ENCODE measurements at places on chromosomes 11 and 22. TPM values are rescaled to one million over a fixed set of nuclear protein-coding genes. Genes with fewer than 3 reads are reported as not detected.
A peak's percentile ranks its signal among the peaks of the same experiment; 100 is the strongest.

DNA sequence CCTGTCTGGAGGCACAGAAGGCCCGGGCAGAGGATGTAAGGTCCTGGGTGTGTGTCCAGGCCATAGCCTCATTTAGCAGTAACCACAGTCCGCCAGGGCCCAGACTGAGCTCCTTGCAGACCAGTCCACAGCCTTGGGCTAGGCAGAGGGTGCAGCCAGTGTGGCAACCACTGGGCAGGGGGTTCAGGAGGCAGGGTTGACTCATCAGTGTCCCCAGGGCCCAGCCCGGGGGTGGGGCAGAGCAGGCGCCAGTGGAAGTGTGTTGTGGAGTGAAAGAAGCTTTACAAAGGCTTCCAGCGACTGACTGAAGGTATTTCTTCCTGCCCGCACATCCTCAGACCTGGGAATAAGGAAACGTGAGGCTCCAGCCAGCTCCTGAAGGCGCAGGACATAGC lies 27.7 kb upstream of the WNT11 start:
- peak; percentile 76 for DNase-seq

DYNC2H1 gene
- total RNA-seq: 3.9 TPM

SCN3B gene
- total RNA-seq: not detected

GRCh38 chr22:18064636-18065035 lies 13.2 kb upstream of the PEX26 start:
- no peak for DNase-seq

TRPM5 gene
- total RNA-seq: 1.7 TPM

GRCh38 chr11:66045177-66045639 lies 3.8 kb downstream of the GAL3ST3 start:
- DNase-seq: peak; percentile 85

DNA sequence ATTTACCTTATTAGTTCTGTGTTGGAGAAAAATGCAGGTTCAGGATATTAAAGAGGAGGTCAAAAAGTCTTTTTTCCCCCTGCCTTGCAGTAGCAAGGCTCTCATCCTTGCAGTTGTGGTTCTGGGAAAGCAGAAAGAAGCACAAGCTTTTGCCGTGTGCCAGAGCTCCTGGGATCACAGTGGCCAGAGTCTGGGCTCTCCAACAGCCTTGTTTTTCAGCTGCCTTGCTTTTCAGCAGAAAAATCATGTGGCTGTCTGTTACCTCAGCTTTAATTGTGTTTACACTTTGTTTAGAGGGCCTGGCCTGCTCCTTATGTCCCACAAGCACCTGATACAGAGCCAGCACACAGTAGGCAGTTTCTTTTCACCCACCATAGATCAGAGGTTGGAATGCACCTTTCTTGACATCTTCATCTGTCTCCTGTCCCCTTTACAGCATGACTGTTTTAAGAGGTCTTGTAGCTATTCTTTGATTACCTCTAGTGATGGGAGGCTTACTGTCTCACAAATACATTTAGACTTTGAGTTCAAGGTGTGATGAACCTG lies 67.5 kb downstream of the TEAD1 start:
- DNase-seq: no peak

GRCh38 chr11:99368583-99368982 lies 347.8 kb downstream of the CNTN5 start:
- DNase-seq: no peak

DNA sequence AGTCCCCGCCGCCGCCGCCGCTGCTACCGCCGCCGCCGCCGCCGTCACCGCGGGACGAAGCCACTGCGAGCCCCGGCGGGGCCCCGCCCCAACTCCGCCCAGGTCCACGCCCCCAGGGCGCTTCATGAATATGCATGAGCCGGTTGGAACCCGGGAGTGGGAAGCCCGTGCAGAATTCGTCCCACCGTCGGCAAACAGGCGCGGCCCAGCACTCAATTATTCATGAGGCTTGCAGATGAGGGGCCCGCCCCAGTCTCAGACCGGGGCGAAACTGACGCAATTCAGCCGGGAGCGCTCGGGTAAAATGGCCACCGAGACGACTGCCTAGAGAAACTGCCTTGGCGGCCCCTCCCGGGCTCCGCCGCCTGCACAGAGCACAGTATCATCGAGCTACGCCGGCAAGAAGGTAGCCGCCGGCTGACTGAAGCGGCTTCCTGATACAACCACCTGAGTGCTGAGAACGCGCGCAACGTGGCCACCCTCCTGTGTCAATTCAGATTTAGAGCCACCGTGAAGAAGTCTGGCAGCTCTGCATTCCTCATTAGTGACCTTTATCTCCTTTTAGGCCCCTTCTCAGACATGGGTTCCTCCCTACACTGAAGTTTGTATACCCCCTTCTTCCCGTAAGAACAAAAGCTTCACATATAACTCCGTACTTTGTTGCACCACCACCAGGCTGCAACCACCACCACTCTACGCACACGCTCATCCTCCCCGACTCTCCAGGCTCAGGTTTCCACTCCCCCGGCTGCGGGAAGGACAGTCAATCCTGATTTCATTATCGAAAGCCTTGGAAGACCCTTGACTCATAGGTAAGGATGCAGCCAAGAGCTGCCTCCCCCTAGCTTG lies at the start of gene TNKS1BP1:
TNKS1BP1 (minus strand) TSS at position 67 of the 849 bp plus-strand sequence. CDS start 3,067 bp downstream, outside the sequence.
- peak; percentile 98 for DNase-seq

DNA sequence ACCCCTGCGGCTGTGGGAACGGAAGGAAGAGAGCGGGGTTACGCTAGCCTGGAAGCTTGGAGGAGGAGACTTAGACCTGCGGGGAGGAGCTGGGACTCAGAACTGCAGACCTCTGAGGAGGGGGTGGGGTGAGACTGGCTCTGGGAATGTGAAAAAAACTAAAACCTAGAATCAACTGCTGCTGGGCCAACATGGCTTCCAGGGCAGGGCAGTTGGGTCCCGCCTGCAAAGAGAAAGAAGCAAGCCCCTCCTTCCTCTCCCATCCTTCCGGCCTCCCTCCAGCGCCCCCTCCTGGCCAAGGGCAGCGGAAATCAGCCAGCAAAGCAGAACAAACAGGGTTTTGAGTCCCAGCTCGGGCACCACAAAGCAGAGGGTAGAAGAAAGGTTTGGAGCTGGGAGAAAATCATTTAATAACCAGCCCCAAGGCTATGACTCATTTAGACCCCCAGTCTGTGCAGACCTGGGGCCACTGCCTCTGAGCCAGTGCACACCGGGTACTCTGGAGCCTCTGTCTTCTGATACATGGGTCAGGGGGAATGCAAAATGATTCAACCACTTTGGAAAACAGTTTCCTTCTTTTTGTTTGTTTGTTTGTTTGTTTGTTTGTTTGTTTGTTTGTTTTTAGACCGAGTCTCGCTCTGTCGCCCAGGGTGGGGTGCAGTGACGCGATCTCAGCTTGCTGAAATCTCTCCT lies 7.3 kb upstream of the NCF4 start:
- peak; percentile 45 for DNase-seq

OR10D3 gene
- not detected for total RNA-seq

GRCh38 chr11:93849201-93849600 lies 1.2 kb downstream of the VSTM5 start:
- DNase-seq: no peak

NUMA1 gene
- total RNA-seq: 214 TPM

- DNase-seq: peak; percentile 70
Measured at GRCh38 chr11:74566146-74566960, 26.0 kb upstream of the POLD3 start.

SLC43A3 gene
- not detected for total RNA-seq

DNA sequence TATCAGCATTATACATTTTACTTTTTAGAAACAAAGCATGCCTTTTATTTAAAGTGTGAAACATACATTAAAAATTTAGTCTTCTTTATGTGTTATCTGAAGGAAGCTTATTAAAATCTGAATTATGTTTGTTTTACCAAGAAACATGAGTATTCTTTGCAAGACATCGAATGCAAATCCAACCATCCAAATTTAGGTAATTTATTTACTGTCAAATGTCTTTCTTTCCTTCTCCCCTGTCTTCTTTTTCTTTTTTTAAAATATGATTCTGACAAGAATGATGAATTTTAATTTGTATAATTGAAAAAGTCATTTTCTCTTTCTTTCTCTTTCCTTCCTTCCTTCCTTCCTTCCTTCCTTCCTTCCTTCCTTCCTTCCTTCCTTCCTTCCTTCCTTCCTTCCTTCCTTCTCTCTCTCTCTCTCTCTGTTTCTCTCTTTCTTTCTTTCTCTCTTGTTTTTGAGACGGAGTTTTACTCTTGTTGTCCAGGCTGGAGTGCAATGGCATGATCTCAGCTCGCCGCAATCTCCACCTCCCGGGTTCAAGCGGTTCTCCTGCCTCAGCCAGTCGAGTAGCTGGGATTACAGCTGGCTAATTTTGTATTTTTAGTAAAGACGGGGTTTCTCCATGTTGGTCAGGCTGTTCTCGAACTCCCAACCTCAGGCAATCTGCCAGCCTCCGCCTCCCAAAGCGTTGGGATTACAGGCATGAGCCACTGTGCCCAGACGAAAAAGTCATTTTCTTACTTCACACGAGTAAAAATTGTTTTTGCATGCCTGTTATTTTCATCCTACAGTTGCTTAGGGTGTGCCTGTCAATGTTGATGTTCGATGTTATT lies 157.5 kb downstream of the TMEM135 start:
- DNase-seq: no peak

OR51E1 gene
- 0.41 TPM for total RNA-seq

- DNase-seq: no peak
Measured at GRCh38 chr11:14529321-14529720, 9.1 kb upstream of the PSMA1 start.

BLID gene
- not detected for total RNA-seq

- no peak for DNase-seq
Measured at GRCh38 chr11:64643920-64644646, 53.1 kb downstream of the SLC22A12 start.

DNA sequence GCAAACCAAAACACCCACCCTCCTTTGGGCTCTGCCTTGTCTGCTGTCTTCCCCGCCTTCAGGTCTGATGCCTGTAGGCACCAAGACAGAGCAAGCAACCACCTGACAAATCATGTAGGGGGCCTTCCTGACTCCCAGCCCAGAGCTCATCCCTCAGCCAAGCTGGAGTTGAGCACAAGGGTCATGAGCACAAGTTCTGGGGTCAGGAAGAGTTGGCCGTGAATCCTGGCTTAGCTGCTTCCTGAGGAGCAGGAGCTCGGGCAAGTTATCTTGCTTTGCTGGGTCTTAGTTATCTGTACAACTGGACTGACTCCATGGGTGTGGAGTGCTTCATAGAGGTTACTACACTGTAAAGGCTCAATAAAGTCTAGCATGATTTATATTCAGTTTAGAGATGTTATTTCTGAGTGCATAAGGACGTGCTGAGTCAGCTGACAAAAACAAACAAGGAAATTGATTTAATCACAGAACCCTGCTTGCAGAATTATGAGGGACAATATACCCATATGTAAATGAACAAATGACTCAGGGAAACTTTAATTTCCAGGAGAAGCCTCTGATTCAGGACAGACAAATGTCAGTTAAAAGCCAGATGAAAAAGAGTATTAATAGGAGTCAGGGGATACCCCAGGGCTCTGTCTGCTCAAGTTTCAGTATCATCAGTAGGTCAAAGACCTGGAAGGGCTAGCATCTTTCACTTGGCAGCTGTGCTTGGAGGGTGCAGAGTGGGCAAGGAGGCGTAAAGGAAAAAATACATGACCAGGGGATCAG lies 15.0 kb upstream of the APOA1 start:
- DNase-seq: peak; percentile 69

DNA sequence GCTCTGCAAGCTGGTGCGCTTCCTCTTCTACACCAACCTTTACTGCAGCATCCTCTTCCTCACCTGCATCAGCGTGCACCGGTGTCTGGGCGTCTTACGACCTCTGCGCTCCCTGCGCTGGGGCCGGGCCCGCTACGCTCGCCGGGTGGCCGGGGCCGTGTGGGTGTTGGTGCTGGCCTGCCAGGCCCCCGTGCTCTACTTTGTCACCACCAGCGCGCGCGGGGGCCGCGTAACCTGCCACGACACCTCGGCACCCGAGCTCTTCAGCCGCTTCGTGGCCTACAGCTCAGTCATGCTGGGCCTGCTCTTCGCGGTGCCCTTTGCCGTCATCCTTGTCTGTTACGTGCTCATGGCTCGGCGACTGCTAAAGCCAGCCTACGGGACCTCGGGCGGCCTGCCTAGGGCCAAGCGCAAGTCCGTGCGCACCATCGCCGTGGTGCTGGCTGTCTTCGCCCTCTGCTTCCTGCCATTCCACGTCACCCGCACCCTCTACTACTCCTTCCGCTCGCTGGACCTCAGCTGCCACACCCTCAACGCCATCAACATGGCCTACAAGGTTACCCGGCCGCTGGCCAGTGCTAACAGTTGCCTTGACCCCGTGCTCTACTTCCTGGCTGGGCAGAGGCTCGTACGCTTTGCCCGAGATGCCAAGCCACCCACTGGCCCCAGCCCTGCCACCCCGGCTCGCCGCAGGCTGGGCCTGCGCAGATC lies 16.5 kb downstream of the P2RY2 start:
- no peak for DNase-seq

P4HA3 gene
- not detected for total RNA-seq

IL18 gene
- 1.8 TPM for total RNA-seq

DNA sequence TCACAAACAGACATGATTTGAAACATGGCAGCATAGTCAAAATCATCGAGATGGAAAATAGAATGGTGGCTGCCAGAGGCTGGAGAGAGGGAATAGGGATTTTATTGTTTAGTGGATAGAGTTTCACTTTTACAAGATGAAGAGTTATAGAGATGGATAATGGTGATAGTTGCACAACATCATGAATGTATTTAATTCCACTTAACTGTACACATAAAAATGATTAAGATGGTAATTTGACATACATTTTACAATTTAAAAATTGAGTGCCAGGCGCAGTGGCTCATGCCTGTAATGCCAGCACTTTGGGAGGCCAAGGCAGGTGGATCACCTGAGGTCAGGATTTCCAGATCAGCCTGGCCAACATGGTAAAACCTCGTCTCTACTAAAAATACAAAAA lies 21.2 kb downstream of the TTC28 start:
- DNase-seq: no peak

DNA sequence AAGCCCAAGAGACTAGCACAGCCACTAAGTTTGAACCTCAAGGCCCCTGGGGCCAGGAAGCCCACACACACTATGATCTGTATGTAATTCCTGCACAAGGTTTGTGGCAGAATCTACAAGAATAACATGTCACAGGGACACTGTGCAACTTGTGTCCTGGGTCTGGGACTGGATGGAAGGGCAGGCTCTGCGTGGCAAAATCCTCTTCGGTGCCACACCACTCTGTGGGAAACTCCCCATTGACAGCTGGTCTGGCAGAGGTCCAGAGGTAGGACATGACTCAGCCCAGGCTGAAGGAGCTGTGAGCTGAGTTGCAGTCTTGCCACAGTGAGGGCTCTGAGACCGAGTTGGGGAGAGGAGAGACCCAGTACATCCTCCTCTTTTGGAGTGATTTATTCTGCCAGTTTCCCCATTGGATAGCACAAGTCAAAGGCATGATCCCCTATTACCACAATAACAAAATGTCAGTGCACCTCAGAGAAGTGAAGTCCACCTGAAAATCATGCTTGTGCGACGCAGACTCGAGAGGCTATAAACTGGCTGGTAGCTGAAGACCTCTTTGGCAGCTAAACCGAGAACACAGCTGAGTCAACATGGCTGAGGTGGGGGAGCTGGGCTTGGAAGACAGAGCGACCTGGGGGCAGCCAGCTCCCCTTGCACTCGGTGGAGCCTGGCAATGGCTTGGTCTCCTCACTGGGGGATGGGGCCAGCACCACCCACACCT lies 23.3 kb upstream of the SERPIND1 start:
- peak; percentile 57 for DNase-seq

BCL2L13 gene
- total RNA-seq: 23.7 TPM

- DNase-seq: no peak
Measured at GRCh38 chr11:117973503-117973860, 12.7 kb upstream of the IL10RA start.

Data from HT-29 (cell line).